Activated CD8-positive, alpha-beta T cell treated with anti-CD3 and anti-CD28 coated beads, Interleukin-2, amount 10 ng/mL, durations not matched to agents 7 days and 5 days (primary cell): ENCODE measurements at places on chromosomes 4 and X.

GRCh38 chrX:69523314-69523713 is 19.2 kb downstream of the NALF2 start:
- H3K4me3 ChIP-seq: no peak overlapping the region
- no peaks in the 10 kb centered on the region for H3K36me3 ChIP-seq
- DNase-seq: no peak
- H3K27ac ChIP-seq: no peak overlapping the region
- H3K4me1 ChIP-seq: no peaks in the 10 kb centered on the region
- peaks cover 11% of the 10 kb centered on the region for H3K27me3 ChIP-seq

GRCh38 chr4:135197641-135198040 is 996.1 kb upstream of the PABPC4L start:
- no peaks in the 10 kb centered on the region for H3K36me3 ChIP-seq
- no peak overlapping the region for H3K4me3 ChIP-seq
- no peak for DNase-seq
- no peak overlapping the region for H3K27ac ChIP-seq
- no peaks in the 10 kb centered on the region for H3K27me3 ChIP-seq

DNA sequence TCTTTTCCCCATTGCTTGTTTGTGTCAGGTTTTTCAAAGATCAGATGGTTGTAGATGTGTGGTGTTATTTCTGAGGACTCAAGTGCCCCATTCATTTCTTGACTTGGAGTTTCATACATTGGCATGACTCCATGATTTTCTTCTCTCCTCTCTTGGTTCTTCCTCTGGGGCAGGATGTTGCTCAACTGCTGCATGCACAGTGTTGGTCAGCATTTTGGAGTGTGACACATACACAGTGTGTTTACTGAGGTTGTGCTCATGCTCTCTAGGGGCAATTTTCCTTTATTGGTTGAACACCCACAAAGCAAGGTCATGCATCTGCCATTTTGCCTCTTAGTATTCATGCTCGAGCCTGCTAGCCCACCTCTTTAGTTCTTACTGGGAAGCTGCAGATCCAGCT is 1993.8 kb downstream of the ARAP2 start:
- H3K27ac ChIP-seq: no peak overlapping the region
- H3K36me3 ChIP-seq: no peaks in the 10 kb centered on the region
- DNase-seq: no peak

DNA sequence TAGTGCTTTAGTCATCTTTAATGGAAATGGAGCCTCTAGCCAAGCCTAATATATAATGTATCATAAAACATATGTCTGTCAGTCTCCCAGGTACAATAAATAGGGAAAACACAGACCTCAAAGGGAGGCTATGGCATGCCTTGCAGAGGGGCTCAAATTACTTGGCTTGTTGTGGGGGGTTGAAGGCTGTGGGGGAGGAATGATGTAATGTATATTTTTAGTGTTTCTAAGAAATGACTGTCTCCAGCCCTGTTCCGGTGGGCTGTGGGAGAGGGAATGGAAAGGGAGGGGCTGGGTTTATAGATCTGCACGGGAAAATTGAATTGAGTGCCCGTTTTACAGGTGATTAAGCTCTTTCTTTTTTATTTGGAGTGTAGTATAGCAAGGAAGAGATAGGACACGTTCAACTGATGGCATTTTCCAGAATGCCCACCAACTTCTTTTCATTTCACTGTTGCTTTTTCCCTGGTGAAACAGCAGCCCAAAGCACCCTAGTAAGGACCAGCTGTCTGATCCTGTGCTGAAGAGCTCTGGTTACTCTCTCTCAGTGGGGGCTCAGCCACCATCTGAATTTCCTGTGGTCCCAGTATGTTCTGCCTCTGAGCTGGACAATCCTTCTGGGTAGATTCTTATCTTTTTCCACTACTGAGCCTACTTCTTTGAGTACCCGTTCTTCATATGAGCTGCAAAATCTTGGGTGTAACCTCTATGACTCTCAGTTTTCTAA is 220.7 kb upstream of the CASK start:
- H3K27me3 ChIP-seq: no peaks in the 10 kb centered on the region
- H3K4me3 ChIP-seq: no peak overlapping the region
- no peak overlapping the region for H3K27ac ChIP-seq

GRCh38 chr4:5706486-5707290 is 1.7 kb downstream of the EVC2 start:
- peaks cover 3% of the 10 kb centered on the region for H3K36me3 ChIP-seq
- peaks cover 6% of the 10 kb centered on the region for H3K4me1 ChIP-seq
- H3K27me3 ChIP-seq: peaks cover 27% of the 10 kb centered on the region

DNA sequence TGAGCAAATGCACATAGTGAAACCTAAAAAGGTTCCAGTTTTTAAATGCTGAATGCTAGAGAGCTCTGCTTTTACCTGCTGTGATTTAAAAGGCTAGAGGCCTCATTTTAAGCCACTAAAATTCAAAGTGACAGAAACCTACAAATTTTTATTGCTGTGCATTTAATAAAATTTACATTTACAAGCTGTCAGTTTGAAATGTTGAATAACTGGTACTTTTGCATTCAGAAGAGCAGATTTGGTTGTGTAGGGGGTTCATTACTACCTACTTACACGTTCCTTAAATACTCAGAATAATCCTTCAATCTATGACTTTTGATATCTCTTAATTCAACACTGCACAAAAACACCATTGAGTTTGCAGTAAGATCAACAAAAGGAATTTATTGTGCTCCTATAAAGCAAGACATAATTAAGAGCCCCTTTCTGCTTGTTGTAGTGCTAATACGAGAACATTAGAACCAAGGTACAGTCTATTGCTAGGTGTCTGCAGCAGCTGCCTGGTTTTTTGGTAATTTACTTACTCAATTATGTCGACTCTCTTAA is 27.9 kb downstream of the NKX3-2 start:
- H3K4me1 ChIP-seq: no peaks in the 10 kb centered on the region
- no peak overlapping the region for H3K4me3 ChIP-seq
- H3K27ac ChIP-seq: no peak overlapping the region
- H3K27me3 ChIP-seq: peaks cover 50% of the 10 kb centered on the region
- no peaks in the 10 kb centered on the region for H3K36me3 ChIP-seq

- no peak overlapping the region for H3K27ac ChIP-seq
- DNase-seq: peak; percentile 22
- peaks cover 10% of the 10 kb centered on the region for H3K27me3 ChIP-seq
- H3K4me3 ChIP-seq: no peak overlapping the region
- peaks cover 28% of the 10 kb centered on the region for H3K4me1 ChIP-seq
Observed at GRCh38 chr4:5827108-5828004, 65.5 kb downstream of the CRMP1 start.

DNA sequence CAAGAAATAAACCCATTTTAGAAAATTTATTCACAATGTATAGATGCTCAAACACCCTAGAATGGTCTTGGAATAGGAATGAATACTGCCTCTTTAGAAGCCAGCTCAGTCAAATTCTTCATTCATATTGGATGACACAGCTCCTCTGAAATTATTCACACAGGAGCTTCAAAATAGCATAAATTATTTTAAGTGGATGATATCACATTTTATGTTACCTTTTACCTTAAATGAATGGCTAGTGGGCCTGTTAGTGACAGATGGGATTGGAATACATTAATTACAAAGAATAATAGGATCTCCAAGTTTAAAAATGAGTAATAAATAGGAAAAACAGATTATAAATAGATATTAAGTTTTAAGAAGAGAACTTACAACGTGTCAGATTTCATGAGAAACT is 184.4 kb downstream of the GABRB1 start:
- no peaks in the 10 kb centered on the region for H3K36me3 ChIP-seq
- no peak for DNase-seq
- no peaks in the 10 kb centered on the region for H3K4me1 ChIP-seq
- H3K4me3 ChIP-seq: no peak overlapping the region
- no peak overlapping the region for H3K27ac ChIP-seq
- no peaks in the 10 kb centered on the region for H3K27me3 ChIP-seq

GRCh38 chr4:140764785-140765392 is 8.7 kb upstream of the TBC1D9 start:
- no peak for DNase-seq
- H3K4me3 ChIP-seq: no peak overlapping the region
- no peaks in the 10 kb centered on the region for H3K36me3 ChIP-seq
- H3K4me1 ChIP-seq: no peaks in the 10 kb centered on the region

GRCh38 chr4:157907226-157907946 is 265.4 kb downstream of the GASK1B start:
- H3K27ac ChIP-seq: no peak overlapping the region
- no peak for DNase-seq
- no peaks in the 10 kb centered on the region for H3K4me1 ChIP-seq
- H3K36me3 ChIP-seq: no peaks in the 10 kb centered on the region
